RWPE1 (cell line): ENCODE measurements at places on chromosomes 4 and X.

DNA sequence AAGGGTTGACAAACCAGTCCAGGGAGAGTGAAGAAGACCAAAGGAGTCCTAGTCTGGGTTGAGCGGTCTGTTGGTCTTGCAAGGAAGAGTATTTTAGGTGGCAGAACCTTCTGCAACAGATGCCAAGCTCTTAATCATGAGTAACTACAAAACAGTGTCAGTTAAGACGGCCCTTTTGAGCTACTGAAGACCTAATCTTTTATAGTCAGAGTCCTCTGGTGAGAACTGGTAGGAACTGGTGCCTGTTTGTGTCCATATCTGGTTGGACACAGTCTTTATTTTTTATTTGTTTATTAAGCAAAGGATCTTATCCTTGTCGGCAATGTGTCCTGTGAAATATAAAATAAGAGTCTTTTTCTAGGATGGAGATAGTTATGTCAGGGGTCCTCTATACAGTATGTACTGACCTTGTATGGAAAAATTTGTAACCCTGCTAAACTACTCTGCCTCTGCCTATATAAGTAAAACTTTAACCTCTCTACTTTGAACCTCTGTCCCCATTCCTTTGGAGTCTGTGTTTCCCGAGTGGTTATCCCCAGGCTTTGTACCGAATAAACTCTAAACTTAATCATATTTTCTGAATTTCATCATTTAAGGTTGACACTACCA is 47.1 kb downstream of the FAM13A start:
- DNase-seq: no peak

DNA sequence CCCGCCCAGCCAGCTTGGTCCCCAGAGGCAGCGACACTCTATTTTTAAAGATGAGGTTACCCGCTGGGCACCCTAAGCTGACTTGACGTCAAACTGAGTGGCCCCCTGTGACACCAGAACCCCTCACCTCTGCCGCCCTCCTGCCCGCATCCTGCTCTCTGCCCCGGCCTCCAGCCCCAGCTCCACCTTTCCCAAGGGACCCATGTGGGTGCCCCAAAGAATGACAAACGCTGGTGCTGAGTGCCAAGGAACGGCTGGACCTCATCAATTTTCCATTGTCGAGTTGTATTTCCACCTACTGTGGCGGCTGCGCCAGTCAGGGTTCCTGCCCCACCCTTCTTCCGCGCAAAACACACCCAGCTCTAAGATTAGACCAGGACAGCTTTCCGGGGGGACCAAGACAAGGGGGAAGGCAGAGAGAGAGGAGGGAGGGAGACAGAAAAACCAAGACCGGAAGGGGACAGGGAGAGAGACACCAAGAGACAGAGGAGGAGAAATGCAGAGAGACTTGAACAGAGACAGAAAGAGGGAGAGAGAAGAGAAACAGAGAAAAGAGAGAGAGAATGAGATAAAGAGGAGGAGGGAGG is 2.0 kb downstream of the PRKX start:
- DNase-seq: no peak

DNA sequence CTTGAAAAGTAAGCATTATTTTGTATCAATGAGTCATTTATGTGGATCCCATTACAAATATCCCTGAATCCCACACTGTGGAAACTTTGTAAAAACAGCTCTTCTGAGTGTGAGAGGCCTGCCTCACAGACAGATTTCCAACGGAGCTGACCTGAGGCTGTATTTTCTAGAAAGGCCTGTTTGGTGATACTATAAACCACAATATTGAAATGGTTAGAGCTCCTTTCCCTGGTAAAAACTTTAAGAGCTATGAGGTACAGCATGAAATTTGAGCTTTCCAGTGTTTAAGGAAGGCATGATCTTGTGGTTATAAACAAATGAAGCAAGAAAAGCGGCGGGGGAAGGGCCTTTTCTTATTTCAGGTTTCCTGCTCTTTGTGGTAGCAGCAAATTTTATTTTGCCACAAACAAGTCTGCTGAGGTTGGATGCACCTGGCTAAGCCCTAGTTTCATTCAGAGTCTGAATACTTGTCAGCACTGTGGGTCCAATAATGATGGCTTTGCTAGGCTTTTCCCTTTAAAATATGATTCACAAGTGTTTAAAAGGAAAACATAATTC is 86.8 kb upstream of the ETNPPL start:
- peak; percentile 36 for DNase-seq

- DNase-seq: no peak
These were observed 75.6 kb upstream of the SMARCA5 start for GRCh38 chr4:143437937-143438336.

- DNase-seq: no peak
These were observed 1060.6 kb downstream of the STIM2 start for GRCh38 chr4:27921231-27921630.

DNA sequence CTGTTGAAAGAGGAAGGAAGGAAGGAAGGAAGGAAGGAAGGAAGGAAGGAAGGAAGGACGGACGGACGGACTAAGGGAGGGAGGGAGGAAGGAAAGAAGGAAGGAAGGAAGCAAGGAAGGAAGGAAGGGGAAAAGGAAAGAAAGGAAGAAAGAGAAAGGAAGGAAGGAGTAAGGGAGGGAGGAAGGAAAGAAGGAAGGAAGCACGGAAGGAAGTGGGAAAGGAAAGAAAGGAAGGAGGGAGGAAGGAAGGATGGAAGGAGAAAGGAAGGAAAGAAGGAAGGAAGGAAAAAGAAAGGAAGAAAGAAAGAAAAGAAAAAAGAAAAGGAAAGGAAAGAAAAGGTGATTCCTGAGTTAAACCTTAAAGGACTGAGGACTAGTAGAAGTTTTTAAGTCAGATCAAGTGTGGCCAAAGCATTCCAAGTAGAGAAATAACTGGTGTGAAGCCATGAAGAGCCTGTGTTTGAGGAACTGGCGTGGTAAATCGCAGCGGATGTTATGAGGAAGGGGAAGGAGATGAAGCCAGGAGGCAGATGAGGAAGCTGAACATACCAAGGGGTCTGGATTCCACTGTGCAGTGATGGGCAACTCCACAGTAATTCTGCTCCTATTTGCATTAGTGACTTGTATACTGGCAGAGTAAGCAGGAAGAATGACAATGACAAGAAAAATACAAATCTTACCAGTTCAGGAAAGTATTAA is 163.5 kb downstream of the MGST2 start:
- DNase-seq: no peak

GRCh38 chrX:30665471-30665870 is 12.2 kb downstream of the GK start:
- no peak for DNase-seq

GRCh38 chr4:87046121-87046551 is 111.3 kb downstream of the AFF1 start:
- DNase-seq: no peak

- DNase-seq: no peak
These were observed 326.4 kb downstream of the ANKRD50 start for GRCh38 chr4:124386163-124386562.

- no peak for DNase-seq
These were observed 264.2 kb downstream of the CAMK2D start for GRCh38 chr4:113497154-113497884.
